ENCODE measurements at places on chromosomes 2 and 18. TPM values are rescaled to one million over a fixed set of nuclear protein-coding genes. Genes with fewer than 3 reads are reported as not detected.

The ST6GAL2 gene
- not detected for total RNA-seq

The MOGAT1 gene
- total RNA-seq, result not detected

The BUB1 gene
- 153 TPM for total RNA-seq

The LYPD1 gene
- total RNA-seq, result not detected

GRCh38 chr2:41924024-41924423 lies 123.8 kb upstream of the PKDCC start:
- H3K27ac ChIP-seq, result no peak overlapping the region
- DNase-seq, result no peak
- H3K4me1 ChIP-seq, result no peaks in the 10 kb centered on the region
- H3K27me3 ChIP-seq, result peaks cover 14% of the 10 kb centered on the region
- no peak overlapping the region for H3K4me3 ChIP-seq

DNA sequence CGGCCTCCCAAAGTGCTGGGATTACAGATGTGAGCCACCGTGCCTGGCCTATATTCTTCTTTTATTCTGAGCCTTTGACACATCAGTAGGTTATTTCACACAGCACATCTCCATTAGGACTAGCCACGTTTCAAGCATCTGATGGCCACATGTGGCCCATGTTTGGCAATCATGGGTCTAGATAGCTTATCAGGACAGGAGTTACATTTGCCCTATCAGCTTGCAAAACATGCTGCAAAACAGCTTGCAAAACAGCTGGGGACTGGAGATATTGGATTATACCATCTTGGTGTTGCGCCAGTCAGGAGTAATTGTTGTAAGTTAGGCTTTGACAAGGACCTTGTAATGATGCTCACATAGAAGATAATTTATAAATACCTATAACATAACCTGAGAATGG lies 94.9 kb downstream of the GBX2 start:
- no peak overlapping the region for H3K27ac ChIP-seq
- no peaks in the 10 kb centered on the region for H3K27me3 ChIP-seq
- H3K4me3 ChIP-seq, result no peak overlapping the region
- peaks cover 4% of the 10 kb centered on the region for H3K4me1 ChIP-seq
- no peaks in the 10 kb centered on the region for H3K36me3 ChIP-seq

- H3K27me3 ChIP-seq, result no peaks in the 10 kb centered on the region
- H3K36me3 ChIP-seq, result no peaks in the 10 kb centered on the region
- H3K4me1 ChIP-seq, result no peaks in the 10 kb centered on the region
- no peak overlapping the region for H3K27ac ChIP-seq
Observed at GRCh38 chr18:60413944-60414547, 41.5 kb upstream of the MC4R start.

GRCh38 chr18:7607540-7608173 lies 40.5 kb downstream of the PTPRM start:
- no peak for DNase-seq
- H3K27me3 ChIP-seq, result no peaks in the 10 kb centered on the region
- H3K36me3 ChIP-seq, result no peaks in the 10 kb centered on the region
- H3K4me1 ChIP-seq, result no peaks in the 10 kb centered on the region

DNA sequence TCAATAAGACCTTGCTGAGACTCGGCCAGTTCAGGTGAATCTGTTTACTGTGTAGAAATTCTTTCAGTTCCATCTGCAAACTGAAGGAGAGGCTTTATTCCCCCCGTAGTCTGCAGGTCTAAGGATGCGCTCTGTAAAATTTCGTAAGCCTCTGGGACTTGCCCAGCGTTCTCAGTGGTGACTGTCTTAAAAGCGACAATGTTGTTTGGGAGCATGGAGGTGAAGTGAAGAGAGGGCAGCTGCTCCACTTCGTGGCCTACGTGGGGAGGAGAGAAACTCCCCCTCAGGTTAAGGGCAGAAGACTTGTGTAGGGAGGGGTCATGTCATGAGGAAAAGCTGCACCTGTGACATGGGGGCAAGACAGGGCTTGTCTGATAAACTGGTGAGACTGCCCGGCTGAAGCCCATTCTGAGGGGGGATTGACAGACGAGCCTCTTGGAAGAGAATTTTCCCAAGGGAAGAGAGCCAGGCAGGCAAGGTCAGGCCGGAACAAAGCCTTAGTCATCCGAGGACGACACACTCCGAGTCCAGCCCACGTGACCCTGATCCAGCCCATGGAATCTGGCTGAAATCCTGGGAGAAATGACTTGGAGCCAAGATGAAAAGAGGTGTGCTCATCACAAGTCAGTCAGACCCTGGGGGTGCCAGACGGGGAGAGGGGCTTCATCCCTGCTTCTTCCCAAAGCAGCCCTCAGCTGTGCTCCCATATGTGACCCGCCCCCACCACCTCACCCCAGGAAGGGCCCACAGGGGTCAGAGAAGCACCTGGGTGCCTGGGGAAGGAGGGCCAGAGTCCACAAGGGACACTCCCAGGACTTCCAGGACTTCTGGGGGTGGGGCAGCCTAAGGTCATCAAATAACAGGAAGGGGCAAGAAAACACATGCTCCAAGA lies 88.5 kb upstream of the SH3BP4 start:
- no peaks in the 10 kb centered on the region for H3K36me3 ChIP-seq
- DNase-seq, result no peak
- no peak overlapping the region for H3K4me3 ChIP-seq
- H3K27ac ChIP-seq, result no peak overlapping the region

DNA sequence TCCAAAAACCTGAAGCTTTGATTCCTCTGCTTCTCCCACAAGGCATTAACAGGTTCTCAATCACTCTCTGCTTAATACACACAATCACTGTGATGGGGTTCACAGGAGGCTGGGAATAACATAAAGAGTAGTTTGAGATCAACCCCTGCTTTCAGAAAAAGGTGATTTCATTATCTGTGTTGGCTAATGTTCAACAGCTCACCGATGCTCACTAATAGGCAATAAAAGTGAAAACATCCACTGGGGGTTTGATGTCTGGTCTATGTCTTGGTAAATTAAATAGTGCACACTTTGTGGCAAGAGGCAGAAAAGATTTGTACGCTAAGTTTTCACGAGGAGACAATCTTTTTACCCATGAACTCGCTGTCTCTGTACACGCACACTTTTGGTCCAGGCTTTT lies 159.3 kb upstream of the SERPINE2 start:
- H3K27ac ChIP-seq, result no peak overlapping the region
- no peaks in the 10 kb centered on the region for H3K4me1 ChIP-seq
- H3K36me3 ChIP-seq, result no peaks in the 10 kb centered on the region

DNA sequence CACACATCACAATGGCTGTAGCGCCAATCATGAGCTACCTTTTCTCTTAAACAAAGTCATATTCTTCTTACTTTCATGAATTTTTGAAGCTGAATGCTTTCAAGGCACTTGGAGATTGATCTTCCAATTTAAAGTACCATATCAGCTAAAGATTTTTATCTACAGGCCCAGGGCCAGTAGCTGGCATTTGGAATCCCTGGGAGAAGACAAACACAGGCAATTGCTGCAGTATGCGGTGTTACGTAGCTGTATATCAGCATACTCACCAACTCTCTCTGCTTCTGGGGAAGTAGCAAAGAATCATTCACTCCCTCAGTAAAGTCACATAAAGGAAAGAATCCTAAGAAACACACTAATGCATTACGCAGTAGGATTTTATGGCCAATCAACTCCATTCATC lies 202.3 kb downstream of the DLGAP1 start:
- peaks cover 1% of the 10 kb centered on the region for H3K36me3 ChIP-seq
- H3K4me3 ChIP-seq, result no peak overlapping the region
- DNase-seq, result no peak
- no peaks in the 10 kb centered on the region for H3K4me1 ChIP-seq
- H3K27me3 ChIP-seq, result no peaks in the 10 kb centered on the region

DNA sequence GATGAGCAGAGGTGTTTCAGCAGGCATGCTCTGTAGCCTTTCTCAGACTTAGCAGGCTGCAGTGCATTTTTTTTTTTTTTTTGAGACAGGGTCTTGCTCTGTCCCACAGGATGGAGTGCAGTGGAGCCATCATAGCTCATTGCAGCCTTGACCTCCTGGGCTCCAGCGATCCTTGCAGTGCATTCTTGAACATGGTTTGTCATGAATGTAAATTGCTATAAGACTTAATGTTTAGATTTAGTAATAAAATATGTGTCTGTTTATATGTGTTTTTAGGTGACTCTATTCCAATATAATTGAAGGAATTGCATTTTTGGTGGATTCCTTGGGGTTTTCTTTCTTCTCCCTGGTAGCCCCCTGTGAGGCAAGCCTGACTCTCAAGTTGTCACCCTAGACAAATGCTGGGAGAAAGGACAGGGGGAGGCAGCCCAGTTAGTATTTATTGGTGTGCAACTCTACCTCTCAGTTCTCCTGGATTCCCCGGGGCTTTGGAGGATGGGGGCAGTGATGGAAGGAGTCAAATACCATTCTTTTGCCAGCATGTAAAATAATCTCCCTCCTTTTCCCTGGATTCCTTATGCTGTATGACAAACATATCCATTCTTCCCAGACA lies 22.7 kb downstream of the LYPD6B start:
- H3K27ac ChIP-seq, result no peak overlapping the region
- no peak overlapping the region for H3K4me3 ChIP-seq
- no peaks in the 10 kb centered on the region for H3K36me3 ChIP-seq
- H3K4me1 ChIP-seq, result no peaks in the 10 kb centered on the region
- no peak for DNase-seq

GRCh38 chr2:161947406-161947805 lies 126.6 kb downstream of the DPP4 start:
- H3K27me3 ChIP-seq, result peaks cover 5% of the 10 kb centered on the region
- H3K4me3 ChIP-seq, result no peak overlapping the region

DNA sequence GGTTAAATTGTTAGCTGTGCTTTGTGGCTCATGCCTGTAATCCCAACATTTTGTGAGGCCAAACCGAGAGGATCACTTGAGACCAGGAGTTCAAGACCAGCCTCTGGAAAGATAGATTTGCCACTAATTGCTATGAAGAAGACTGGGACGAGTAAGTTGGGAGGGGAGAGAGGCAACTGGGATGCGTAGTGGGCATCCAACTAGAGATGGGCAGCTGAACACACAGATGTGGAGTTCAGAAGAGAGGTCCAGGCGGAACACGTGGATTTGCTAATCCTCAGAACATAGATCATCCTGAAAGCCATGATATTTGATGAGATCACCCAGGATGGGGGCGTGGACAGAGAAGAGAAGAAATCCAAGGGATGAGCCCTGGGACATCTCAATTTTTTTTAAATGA lies 48.7 kb downstream of the CYP26B1 start:
- DNase-seq, result no peak
- no peak overlapping the region for H3K4me3 ChIP-seq
- peaks cover 26% of the 10 kb centered on the region for H3K27me3 ChIP-seq

- H3K36me3 ChIP-seq, result no peaks in the 10 kb centered on the region
- no peak overlapping the region for H3K27ac ChIP-seq
- no peaks in the 10 kb centered on the region for H3K27me3 ChIP-seq
- peak; percentile 41 for DNase-seq
- no peaks in the 10 kb centered on the region for H3K4me1 ChIP-seq
Observed at GRCh38 chr2:50401772-50402653, 629.9 kb downstream of the NRXN1 start.

DNA sequence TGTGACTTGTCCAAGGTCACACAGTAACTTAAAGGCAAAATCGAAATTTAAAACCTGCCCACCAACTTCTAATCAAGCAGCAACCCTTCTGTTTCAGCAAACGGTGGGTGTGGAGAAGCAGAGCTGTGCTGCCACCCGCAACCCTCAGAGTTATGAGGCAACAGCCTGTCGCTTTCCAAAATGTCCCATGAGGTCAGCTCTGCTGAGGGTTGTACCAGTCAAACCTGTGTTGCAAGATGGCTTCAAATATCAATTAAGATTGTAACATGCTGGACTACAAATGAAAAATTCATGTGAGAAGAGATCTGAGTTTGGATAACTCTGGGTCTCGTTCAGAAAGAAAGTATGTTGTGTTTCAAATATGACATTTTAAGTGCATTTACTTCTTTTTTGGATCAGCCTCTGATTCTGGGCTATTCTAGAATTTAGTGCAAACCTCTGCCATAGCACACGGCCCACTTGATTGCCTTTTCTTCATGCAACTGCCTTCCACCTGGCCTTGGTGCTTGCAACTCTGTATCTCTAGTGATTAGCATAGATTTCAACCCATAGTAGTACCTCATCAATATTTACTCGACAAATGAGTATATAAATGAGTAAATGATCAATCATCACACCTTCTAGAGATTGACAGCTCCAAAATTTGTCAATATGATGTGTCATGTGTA lies 69.3 kb downstream of the TIMM21 start:
- H3K4me1 ChIP-seq, result no peaks in the 10 kb centered on the region
- H3K4me3 ChIP-seq, result no peak overlapping the region
- no peaks in the 10 kb centered on the region for H3K36me3 ChIP-seq
- no peak overlapping the region for H3K27ac ChIP-seq
- no peak for DNase-seq

DNA sequence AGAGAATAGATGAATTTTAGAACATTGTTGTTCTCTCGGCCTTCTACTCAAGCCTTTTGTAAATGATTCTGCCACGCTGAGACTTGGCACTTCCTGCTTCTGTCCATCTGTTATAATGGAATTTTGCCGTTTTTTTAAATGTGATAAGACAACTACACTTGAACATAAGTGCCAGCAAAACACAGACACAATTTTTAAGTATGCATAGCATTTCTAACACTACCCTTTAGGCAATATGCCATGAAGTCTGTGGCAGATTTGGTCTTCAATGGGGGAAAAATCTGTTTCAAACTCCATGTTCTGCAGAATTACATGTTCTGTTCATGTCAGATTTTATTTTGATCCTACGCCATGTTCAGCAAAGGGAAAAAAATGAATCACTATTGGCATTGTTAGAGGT lies 1170.7 kb upstream of the SLC39A10 start:
- H3K27ac ChIP-seq, result no peak overlapping the region
- no peak for DNase-seq
- H3K4me3 ChIP-seq, result no peak overlapping the region
- H3K27me3 ChIP-seq, result no peaks in the 10 kb centered on the region

GRCh38 chr2:216131175-216131926 lies 22.2 kb downstream of the XRCC5 start:
- no peak for DNase-seq
- H3K4me1 ChIP-seq, result peaks cover 48% of the 10 kb centered on the region
- peaks cover 69% of the 10 kb centered on the region for H3K36me3 ChIP-seq
- no peak overlapping the region for H3K4me3 ChIP-seq

DNA sequence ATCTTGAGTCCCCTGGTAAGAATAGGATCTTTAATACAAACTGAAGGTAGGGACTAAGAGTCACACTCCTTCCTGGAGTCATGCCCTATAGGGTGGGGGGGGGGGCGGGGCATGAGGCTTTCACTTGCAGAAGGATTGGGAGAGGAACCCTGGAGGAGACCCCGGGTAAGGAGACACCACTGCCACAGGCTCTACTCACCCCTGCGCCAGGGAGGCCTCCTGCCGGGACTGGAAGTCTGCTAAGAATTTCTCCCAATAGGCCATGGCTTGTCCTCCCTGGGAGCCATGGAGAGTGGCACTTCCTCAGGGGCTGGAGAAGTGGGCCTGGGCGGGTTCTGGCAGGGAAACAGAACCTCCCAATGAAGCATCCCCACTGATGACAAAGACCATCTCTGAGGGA lies 645.3 kb upstream of the RAB6C start:
- H3K27me3 ChIP-seq, result no peaks in the 10 kb centered on the region
- H3K36me3 ChIP-seq, result no peaks in the 10 kb centered on the region
- H3K27ac ChIP-seq, result no peak overlapping the region
- H3K4me1 ChIP-seq, result no peaks in the 10 kb centered on the region
- DNase-seq, result no peak
- H3K4me3 ChIP-seq, result no peak overlapping the region

Data from activated CD8-positive, alpha-beta memory T cell treated with anti-CD3 and anti-CD28 coated beads, Interleukin-2, amount 10 ng/mL, durations not matched to agents 7 days and 5 days (primary cell).